NCI-H345 (cell line): ENCODE measurements at places on chromosomes 7 and 10.

- no peak for DNase-seq
Observed at GRCh38 chr7:52764492-52765169, 270.8 kb upstream of the POM121L12 start.

GRCh38 chr7:24656608-24657007, 83.4 kb downstream of the PALS2 start:
- no peak for DNase-seq

GRCh38 chr7:18019555-18019954, 8.1 kb downstream of the PRPS1L1 start:
- no peak for DNase-seq

DNA sequence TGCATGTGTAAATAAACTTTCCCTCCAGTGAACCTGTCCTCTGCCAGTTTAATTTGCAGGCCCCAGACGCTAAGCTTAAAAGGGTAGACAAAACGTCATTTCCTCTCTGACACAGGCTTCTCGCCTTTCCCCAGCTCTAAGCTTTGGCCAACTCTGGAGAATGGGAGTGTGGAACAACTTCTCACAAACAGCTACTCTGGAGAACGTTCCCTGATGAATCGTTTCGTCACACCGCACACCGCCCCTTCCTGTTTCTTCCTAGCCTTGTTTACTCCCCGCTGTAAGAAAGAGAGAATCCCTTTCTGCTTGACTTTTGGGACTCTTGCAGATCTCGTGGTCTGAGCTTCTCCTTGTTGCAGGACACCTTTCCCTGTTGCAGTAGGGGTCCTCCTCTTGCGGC, 564.2 kb downstream of the TCERG1L start:
- DNase-seq = no peak

DNA sequence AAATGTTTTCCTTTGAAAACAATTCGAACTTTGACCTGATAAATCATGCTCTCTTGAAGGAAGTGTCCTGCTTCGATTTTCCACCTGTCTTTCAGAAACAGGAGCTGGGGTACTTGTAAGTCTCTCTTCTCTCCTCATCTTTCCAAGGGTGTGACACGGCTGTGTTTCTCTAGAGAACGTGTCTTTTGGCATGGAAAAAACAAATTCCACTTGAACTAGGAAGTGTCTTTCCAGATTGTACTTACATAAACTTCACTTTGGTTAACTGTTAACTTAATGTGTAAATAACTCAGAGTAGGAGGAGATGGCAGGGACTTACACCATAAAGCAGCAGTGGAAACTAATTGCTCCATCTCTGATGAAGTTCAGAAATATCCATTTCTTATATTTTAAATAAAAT, 4.2 kb upstream of the CALCR start:
- DNase-seq = no peak

- peak; percentile 57 for DNase-seq
Observed at GRCh38 chr7:24757353-24758275, at the start of gene GSDME. Gene GSDME (minus strand): TSS chr7:24757464. CDS start chr7:24749774, 7,690 bp downstream.

DNA sequence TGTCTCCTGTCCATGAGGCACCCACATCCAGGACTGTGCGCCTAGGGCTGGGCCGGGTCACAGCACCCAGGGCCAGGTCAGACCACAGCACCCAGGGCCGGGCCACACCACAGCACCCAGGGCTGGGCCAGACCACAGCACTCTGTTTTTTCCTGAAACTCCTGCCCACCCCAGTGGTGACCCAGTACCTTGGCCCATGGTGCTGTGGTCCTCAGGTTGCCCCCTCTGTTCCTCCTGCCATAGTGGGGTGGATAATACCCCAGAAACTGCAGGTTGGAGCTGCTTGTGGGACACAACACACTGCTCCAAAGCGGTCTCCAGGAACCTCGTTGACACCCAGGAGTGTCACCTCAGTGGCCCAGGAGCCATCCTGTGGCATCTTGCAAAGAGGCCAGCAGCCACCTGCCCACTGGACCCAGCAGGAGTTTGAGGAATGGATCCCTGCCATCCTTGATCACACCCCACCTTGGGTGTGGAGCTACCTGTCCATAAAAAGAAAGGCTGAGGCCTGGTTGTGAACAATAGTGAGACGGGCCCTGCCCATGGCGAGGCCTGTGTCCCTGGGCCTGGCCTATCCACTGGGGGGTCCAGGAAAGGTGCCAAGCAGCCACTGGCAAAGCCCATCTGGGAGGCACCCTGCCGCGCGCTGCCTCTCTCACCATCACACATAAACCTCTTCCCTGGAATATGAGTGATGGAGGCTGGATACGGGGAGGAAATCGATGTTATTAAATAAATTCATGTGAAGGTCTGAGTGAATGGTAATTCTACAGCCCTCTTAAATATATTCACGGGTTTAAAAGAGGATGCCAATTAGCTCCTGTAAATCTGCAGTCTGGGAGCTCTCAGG, 89.0 kb downstream of the NKX6-2 start:
- no peak for DNase-seq

DNA sequence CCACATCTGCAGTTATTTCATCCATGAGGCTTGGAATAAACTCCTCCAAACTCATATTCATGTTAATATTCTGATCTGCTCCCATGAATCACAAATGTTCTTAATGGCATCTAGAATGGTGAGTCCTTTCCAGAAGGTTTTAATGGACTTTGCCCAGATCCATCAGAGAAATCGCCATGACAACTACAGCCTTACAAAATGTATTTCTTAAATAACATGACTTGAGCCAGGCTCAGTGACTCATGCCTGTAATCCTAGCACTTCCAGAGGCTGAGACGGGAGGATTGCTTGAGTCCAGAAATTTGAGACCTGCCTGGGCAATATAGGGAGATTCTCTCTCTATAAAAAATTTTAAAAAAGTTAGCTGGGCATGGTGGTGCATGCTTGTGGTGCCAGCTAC, 102.1 kb upstream of the TMEM168 start:
- DNase-seq = no peak

DNA sequence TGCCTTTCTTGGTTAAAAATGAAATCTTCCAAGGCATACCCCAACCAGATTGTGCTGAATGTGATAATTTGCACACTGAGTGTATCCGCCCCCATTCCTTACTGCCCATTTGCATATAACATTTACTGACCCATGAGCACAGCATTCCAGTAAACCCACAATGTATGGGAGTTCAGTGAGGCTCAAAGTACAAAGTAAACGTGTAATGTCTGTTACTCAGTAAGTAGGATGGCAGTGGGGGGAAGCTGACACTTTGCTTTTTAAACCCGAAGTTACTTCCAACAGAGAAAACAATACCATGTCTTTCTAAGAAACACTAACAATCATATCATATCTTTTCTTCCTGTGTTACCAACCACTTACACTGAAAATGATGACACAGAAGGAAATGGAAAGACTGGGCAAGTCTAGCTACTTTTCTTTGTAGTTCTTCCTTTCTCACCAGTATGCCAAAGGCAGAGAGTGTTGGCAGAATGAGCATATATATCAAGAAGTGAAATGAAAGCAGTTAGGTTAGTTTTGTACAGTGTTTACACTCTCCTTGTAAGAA, 27.1 kb upstream of the SOSTDC1 start:
- DNase-seq = no peak

DNA sequence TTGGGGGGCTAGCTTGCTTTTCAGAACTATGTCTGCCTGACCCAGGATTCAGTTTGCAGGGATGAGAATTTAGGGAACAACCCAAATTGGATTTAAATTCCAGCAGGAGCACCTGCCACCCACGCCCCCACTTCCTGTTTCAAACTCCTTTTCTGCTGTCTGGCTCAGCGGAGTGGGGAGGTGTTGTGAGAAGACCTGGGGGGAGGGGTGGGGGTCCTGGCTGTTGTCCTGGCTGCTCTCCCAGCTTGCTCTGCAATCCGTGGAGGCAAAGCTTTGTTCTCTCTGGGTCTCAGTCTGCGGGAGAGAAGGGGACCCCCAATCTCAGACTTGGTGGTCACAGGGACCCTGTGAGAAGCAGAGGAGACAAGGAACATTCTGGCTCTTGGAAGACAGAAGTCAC, 799 bp downstream of the KCNK18 start:
- no peak for DNase-seq

DNA sequence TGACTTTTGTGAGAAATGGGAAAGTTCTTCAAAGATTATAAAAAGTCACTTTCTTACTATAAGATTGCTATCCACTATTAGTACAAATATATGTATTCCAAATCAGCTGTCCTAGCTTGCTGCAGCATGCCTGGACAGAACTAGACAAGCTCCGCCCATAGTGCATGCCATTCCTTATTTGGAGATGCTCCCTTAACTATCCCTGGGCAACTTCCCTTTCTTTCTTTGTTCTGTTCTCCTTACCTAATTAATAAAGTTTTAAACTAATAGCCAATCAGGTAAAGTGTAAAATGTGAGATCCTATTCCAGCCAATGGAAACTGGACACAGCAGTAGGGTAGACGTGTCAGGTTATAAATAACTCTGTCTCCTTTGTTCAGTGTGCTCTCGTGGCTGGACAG, 281.9 kb downstream of the CAMK1D start:
- peak; percentile 51 for DNase-seq

DNA sequence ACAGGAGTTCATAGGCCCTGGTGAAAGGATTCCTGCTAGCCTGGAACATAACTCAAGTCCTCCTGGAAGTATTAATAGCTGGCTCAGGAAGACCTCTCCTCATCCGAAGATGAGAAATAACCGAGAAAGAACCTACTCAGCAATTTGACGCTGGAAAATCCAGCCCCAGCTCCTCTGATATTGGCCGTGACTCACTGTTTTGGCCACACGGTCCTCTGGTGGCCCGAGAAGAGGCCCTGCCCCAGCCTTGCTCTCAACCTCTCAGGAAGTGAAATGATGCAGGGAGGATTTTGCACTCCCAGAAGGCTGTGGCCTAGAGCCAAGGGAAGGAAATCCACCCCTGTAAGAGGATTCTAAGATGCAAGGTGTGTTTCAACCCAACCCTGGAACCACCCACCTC, 121.6 kb downstream of the MTPAP start:
- no peak for DNase-seq

DNA sequence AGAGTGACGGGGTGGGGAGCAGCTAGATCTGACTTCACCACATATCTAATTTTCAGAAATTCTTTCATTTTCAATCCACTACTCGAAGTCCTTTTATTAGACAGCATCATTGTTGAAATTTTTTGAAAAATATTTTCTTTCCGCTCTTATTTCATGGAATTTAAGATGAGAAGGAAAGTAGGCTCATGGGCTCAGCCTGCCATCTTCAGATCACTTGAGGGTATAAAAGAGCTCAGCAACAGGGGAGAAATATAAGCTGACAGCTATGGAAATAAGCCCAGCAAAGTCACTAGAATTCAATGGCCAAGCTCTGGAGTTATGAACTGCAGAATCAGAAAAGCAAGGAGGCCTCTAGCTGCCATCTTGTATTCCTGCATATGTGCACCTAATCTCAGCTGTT, 389.1 kb downstream of the XPNPEP1 start:
- no peak for DNase-seq

DNA sequence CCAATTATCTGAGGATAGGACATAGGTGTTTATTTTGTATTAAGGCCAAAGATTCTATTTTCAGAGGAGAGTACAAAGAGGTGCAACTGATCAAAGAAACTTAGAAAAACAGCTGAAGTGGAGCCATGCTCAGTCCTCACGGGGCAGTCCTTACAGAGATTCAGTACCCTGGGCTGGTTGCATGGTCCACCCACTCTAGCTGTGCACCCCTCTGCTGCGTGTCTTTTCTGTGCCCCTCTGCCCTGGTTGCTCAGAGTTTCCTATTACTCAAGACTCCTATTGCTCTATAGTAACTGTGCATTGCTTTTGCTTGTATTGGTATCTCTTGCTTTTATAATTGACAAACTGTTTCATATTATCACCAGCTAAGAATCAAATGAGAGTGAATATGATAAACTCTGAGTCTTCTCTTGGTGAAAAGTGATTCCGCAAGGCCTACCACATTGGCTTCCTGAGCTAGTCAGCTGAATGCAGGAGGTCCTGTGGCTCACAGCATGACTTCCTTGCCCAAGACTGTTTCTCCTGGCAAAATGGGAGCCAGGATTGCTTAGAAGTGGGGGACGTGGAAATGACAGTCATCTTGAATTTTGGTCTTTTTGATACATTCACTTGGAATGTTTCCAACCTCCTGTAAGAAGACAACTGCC, 137.0 kb downstream of the GLCCI1 start:
- no peak for DNase-seq

GRCh38 chr10:74079028-74079935, 71.3 kb downstream of the AP3M1 start:
- DNase-seq = no peak

- DNase-seq = no peak
Observed at GRCh38 chr7:30988351-30989005, 24.7 kb downstream of the GHRHR start.

GRCh38 chr7:27237735-27238334, 4.8 kb upstream of the EVX1 start:
- DNase-seq = no peak
